ENCODE measurements at places on chromosomes 2 and 18. TPM values are rescaled to one million over a fixed set of nuclear protein-coding genes. Genes with fewer than 3 reads are reported as not detected.

TEKT4 gene
- total RNA-seq: 7.7 TPM

GALNT13 gene
- 3.1 TPM for total RNA-seq

ZNF396 gene
- total RNA-seq: 6.7 TPM

NAT8 gene
- not detected for total RNA-seq

IL1F10 gene
- total RNA-seq: not detected

ERCC3 gene
- total RNA-seq: 60.3 TPM

GPC1 gene
- 62.5 TPM for total RNA-seq

ANKRD30B gene
- total RNA-seq: not detected

CXCR1 gene
- 1.9 TPM for total RNA-seq

MALT1 gene
- 35.6 TPM for total RNA-seq

MFF gene
- 47.0 TPM for total RNA-seq

LTBP1 gene
- 46.1 TPM for total RNA-seq

Measured in lung (tissue), 17 donors.